ENCODE measurements at places on chromosomes 5 and 9. TPM values are rescaled to one million over a fixed set of nuclear protein-coding genes. Genes with fewer than 3 reads are reported as not detected.

Gene NKD2
- 12.0 TPM for total RNA-seq

Gene ABCA1
- total RNA-seq: 5.0 TPM

Gene OR1Q1
- total RNA-seq: not detected

Gene PCDHGA12
- not detected for total RNA-seq

Gene MOB3B
- total RNA-seq: 8.4 TPM

Gene SIL1
- 26.8 TPM for total RNA-seq

Gene CCL27
- not detected for total RNA-seq

Gene SLC2A6
- 21.2 TPM for total RNA-seq

Gene DRD1
- 1.4 TPM for total RNA-seq

Gene HINT2
- 101 TPM for total RNA-seq

Gene IL3
- total RNA-seq: not detected

Gene CCIN
- 0.07 TPM for total RNA-seq

Gene CDKN2B-AS1
- total RNA-seq: not detected
